ENCODE measurements at places on chromosomes 2 and 18. TPM values are rescaled to one million over a fixed set of nuclear protein-coding genes. Genes with fewer than 3 reads are reported as not detected.

DUSP19 gene
- total RNA-seq: 5.7 TPM

DLGAP1 gene
- total RNA-seq: 0.32 TPM

MROH2A gene
- total RNA-seq: not detected

TRABD2A gene
- total RNA-seq: 2.6 TPM
